ENCODE measurements at places on chromosomes 4 and X.
A peak's percentile ranks its signal among the peaks of the same experiment; 100 is the strongest.

DNA sequence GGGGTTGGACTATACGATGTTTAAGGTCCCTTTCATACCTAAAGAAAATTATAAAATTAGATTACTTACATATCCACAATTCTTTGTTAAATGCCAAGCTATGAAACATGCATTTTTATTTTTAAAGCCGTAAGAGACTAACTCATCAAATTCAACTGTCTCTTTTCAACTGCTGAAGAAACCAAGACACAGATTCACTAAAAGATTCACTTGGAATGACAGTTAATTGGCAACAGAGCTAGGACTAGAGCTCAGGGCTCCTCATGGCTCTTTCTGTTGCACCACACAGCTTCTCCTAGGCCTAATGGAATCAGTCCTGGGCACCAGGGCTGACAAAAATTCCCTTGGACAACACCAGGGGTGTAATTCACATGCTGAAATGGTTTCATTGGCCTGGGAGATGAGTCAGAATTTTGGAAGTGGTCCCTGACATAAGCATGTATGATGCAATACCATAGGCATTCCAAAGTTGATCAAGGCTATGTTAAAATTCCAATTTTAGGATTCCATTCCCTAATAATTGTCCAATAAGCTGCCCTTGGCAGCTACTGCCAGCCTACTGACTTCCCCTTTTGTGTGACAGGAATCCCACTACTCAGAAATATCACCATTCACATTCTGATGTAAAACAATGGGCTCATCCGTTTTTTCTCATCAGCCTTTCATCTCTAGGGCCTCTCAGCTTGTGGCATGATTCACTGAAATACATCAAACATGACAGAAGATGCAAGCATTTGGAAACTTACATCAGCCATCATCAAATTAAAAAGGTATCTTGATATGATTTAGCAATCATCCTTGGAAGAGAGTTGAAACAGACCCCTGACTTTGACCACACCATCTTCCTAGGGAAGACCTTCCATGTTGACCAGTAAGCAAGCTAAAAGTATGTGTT is 54.2 kb downstream of the PLAC1 start:
- peak; percentile 81 for DNase-seq

DNA sequence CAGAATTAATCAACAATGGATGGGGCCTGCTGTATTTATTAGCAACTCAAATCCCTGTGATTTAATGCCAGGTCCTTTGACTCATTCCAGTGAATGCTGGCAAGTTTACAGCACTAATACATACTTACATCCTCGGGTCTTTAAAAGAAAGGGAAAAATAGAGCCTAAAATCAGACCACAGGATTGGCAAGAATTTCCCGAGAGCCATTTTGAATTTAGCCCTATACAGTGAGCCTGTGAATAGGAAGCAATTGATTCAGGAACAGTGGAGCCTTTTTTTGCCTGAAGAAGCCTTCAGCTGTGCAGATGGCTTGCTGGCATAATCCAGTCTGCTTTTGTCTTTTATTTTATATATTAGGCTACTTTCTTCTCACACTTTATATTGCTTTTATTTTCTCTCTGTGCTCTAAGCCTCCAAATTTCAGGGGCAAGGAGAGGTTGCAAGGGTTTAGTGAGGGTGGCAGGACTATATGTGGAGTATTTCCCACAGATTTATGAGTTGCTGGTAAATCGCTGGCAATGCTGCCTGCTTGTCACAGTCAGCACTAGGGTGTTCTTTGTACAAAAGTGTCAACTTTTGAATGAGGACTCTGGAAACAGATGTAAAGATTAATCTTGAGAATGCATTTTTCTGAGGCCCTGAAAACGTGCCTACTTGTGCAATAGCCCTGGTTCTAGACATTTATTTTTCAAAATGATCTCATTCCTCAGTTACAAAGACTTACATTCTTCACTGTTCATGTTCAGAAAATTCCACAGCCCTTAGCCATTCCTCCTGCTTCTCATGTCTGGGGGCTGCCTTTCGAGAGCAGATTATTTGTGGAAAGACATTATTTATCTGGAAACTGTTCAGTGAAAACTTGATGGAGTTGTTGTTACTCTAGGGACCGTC is 303.5 kb downstream of the SPRY1 start:
- peak; percentile 94 for DNase-seq

DNA sequence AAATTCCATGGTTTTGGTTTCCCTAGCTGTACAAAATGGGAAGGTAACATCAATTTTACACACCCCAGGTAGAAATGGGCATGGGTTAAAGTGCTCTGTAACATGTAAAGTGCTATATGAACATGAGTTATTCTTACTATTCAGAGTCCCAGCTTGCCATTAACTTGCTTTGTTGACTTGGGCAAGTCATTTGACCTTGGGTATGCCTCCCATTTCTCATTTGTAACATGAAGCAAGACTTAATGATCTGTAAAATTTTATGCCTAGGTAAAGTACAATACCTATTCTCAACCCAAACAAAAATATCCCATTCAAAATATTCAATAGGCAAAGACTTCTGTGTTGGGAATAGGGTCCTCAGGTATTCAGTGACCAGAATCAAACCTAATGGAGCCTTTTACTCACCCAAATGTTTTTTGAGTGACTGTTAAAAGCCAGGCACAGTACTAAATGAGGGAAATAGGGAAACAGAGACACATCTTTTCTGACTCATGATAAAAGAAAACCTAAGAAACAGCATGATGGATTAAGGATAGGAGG is 126.6 kb downstream of the SH3RF1 start:
- no peak for DNase-seq

- DNase-seq: no peak
Measured at GRCh38 chr4:80781431-80781830, 249.1 kb upstream of the BMP3 start.

GRCh38 chr4:44961001-44961755 is 234.8 kb upstream of the GNPDA2 start:
- DNase-seq: no peak

GRCh38 chr4:184950926-184951325 is 67.4 kb upstream of the HELT start:
- no peak for DNase-seq

GRCh38 chr4:183268556-183268955 is 51.5 kb downstream of the CLDN22 start:
- DNase-seq: no peak

DNA sequence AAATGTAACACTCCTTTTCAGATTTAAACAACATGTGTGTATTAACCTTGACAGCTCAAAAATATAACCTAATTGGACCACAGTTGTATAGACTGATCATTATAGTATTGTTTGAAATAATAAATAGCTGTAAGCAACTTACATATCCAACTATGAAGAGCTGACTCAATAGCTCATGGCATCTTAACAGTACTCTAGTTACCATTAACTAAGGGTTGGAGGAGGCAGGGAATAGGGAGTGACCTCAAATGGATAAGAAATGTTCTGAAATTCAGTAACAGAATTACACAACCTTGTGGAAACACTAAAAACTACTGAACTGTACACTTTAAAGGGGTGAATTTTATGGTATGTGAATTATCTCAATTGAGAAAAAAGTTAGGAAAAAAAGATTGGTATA is 136.5 kb upstream of the CPEB2 start:
- DNase-seq: no peak

GRCh38 chrX:42948723-42949657 is 171.0 kb upstream of the PPP1R2C start:
- DNase-seq: no peak

DNA sequence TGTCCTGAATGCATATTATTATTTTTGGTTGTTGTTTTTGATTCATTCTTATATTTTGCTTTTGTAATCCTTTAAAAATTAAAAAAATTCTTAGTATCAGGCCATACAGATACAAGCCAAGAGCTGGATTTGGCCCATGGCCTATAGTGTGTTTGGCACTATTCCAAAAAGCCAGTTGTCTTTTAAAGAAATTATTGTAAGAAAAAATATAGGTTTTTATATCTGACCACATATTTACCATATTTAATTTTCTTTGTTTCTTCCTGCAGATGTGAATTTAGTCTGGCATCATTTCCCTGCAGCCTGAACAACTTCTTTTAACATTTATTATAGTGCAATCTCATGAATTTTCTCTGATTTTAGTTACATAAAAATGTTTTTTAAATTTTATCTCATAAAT is 652.8 kb upstream of the NR3C2 start:
- DNase-seq: no peak

- DNase-seq: no peak
Measured at GRCh38 chr4:163949976-163950601, 455.6 kb downstream of the TMA16 start.

DNA sequence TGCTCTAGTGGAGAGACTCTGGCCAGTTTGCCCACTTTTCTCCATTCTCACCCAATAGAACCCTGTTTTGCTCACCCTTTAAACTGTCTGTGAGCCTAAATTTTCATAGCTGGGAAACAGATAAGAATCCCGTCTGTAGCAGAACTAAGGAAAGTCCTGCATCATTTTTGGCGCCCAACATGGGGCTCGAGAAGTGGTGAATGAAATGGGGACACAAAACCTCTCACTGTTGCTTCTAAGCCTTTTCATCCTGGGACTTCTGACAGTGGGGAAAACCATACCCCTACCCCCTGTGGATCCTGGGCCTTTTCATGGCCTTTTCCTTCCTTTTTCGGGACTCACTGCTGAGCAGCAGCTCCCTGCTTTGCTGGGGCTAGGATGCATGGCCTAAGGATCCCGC is 189.9 kb downstream of the INPP4B start:
- DNase-seq: peak; percentile 9

DNA sequence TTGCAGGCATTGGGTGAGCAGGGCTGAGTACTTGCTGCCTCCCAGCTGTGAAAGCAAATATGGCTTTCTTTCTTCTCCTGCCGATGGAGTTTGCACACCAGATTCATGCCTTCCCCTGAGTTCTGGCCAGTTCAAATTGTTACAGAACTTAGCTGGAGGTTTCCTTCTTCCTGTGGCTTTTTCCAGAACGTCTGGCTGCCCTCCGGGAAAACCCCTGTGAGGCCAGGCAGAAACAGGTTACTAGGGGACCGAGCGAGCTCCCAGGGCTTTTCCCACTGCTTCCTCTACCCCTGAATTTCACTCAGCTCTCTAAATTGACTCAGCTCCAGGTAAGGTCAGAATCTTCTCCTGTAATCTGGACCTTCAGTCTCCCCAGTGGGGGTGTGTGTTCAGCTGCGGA is 482.4 kb downstream of the C4orf33 start:
- DNase-seq: no peak

GRCh38 chr4:544386-545105 is 31.5 kb downstream of the TMEM271 start:
- no peak for DNase-seq

DNA sequence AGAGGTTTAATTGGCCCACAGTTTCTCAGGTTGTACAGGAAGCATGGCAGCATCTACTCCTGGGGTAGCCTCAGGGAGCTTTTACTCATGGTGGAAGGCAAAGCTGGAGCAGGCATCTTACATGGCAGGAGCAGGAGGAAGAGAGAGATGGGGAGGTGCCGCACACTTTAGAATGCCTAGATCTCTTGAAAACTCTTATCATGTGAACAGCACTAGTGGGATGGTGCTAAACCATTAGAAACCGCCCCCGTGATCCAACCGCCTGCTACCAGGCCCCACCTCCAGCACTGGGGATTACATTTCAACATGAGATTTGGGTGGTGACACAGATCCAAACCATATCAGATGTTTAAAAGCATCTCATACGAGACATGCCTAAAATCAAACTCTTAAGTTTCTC is 41.6 kb upstream of the SCOC start:
- DNase-seq: no peak

DNA sequence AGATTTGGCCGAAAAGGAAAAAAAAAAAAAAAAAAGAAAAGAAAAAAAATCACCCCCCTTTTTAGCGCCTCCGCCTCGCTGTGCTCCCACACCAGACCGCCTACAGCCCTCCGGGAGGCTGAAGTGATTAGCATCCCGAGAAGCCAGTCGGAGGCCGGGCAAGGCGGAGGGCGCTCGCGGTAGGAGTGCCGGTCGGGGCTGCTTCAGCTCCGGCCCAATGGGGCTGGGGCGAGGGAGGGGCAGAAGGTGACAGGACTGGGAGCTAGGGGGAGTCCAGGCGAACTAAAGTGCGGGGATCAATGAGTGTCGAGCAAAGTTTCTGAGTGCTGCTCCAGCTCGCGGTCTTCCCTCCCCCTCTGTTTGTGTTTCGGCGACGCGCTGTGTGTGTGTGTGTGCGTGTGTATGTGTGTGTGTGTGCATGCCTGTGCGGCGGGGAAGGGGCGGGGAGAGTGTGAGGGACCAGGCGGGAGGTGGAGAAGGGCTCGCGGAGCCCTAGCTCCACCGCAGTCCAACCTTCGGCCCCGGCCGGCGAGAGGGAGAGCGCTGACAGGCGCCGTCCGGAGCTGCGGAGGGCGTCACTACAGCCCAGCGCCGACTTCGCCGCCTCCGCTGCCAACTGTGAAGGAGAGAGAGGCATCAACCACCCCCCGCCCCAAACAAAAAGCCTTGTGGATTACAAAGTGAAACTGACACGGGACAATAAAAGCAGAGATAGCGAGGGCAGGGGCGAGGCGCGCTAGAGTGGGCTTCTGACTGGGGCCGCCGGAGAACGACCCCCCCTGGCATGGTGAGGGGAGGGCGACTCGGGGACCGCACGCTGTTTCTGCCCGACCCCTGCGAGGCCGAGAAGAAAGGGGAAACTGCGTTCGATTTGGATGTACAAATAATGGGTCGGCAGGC is at the start of gene FAT4:
FAT4 (plus strand) TSS at position 280 of the 900 bp plus-strand sequence. CDS start 1,457 bp downstream, outside the sequence.
- peak; percentile 87 for DNase-seq

DNA sequence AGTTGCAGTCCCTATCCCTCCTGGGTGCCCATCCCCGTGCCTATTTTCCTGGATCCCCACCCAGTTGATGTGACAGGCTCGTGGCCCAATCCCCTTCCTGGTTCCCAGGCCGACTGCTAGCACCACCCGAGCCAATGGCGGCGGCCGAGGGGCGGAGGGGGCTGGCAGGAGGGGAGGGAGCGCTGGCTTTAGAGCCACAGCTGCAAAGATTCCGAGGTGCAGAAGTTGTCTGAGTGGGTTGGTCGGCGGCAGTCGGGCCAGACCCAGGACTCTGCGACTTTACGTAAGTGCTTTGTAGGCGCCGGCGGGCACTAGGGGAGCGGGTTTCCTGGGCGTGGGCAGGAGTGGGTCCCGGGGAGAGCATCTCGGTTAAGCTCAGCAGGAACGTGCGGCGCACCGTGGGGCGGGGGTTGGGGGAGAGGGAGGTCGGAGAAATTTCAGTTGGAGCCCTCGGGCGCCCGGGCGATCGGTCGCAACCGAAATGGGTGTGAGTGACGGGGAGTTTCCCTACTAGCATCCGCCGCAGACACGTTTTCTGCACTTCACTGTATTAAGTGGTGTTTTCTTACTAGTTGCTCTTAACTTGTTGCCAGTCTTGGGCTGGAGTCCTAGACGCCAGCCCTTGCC is at the start of gene PLS3:
PLS3 (plus strand) TSS at position 197 of the 627 bp plus-strand sequence. CDS start 49,077 bp downstream, outside the sequence.
- no peak for DNase-seq

- DNase-seq: no peak
Measured at GRCh38 chrX:42680666-42681065, 97.3 kb downstream of the PPP1R2C start.

GRCh38 chr4:36255577-36255976 is 11.3 kb upstream of the ARAP2 start:
- DNase-seq: no peak

Measured in HFF-Myc (cell line).